HAP-1 (cell line): ENCODE measurements at places on chromosomes 4 and X.

DNA sequence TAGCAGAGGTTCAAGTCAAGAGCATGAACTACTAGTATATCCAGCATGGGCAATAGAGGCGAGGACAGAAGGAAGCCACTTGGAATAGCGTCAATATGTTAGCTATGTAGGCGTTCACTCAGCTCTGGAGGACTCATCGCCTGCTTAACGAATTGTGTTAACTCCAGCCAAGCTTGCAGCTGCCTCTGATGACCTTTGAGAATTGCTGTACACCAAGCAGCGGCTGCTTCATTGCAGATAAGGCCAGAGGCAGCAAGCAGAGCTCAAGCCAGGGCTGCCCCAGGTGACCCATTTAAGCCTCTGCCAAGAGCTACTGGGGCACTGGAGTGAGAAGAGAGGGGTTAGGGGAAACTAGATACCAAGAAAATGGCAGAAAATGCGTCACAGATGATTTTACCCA, 160.2 kb upstream of the IGFBP7 start:
- no peak for DNase-seq

DNA sequence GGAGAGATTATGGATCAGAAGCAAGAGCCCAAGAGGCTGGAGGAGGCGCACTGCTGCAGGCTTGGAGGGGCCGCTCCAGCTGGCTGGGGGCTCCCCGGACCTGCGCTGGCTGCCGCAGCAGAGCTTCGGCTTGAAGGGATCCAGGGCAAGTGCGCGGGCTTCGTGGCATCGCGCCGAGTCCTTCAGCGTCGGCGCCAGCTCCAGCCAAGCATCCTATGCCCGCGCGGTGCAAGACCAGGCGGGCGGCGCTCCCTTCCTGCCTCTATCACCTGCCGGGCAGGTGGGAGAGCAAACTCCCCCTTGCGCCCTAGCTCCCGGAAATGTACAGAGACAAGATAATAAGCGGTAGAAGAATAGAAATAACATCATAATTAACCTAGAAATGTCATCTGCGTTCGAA, 10.5 kb upstream of the UCP1 start:
- DNase-seq, result no peak

- DNase-seq, result no peak
Observed at GRCh38 chr4:140358281-140358680, 15.2 kb upstream of the SCOC start.

- peak; percentile 81 for DNase-seq
Observed at GRCh38 chrX:50779694-50780093, 34.3 kb downstream of the SHROOM4 start.

DNA sequence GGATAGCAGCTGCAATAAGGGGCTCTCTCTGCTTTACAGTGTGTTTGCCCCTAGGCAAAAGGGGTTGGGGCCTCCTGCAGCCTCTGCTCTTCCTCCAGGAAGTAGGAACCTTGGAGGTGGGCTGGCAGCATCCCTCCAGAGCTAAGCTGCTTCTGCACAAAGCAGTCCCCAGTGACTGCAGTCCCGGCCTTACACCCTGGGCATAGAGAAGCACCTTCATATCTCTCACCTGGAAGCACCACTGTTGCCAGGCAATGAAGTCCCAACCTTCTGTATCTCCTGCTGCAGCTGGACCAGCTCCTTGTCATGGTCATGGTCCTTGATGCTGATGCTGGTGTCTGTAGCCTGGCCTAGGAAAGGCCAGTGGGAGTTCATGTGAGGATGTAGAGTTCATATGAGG, 171.1 kb upstream of the TET2 start:
- no peak for DNase-seq

DNA sequence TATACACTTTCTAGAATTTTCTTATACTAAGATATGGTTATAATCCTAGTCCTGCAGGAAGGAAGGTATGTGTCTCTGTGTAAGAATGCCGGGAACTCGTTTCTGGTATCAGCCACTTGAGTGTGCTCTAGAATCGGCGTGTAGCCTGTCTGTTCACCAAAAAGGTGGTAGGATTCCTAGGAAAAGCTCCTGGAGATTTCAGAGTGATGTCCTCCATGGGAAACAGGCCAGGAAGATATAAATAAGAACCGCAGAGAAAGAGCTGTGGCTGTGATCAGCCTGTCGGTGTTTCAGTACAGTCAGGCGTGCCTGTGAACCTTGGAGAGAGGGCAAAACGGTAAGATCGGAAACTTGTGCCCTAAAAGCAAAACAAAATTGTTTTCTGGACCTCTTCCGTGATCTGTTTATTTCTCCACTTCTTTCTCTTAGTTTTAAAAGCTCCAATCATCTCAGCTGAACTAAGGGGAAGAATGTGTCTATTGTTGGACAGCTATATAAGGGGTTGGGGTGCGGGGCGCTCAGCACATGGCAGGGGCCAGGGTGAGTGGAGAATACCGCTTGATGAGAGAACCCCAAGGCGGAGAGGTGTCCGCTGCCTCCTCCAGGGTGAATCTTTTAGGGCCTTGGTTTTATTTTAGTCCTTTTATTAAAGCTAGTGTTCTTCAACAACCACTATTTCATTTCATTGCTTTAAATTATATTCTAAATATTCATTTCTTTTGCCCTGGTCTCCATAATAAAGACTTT, 303.8 kb upstream of the TENM3 start:
- no peak for DNase-seq

GRCh38 chr4:2305766-2306501, 44.0 kb upstream of the MXD4 start:
- DNase-seq, result no peak

DNA sequence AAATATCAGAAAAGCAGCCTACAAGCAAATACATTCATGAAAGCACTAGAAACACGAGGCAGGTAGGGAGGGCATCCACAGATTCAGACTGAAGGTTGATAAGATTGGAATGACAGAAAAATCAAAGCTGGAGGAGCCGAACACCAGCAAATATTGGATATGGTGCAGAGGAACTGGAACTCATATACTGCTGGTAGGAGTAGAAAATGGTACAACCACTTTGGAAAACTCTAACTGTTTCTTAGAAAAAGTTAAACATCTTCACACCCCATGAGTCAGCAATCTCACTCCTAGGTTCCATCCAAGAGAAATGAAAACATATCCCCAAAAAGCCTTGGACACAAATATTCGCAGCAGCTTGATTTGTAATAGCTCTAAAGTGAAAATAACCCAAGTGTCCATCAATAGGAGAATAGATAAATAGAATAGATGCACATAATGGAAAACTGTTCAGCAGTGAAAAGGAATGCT, 27.1 kb downstream of the CD99L2 start:
- no peak for DNase-seq

DNA sequence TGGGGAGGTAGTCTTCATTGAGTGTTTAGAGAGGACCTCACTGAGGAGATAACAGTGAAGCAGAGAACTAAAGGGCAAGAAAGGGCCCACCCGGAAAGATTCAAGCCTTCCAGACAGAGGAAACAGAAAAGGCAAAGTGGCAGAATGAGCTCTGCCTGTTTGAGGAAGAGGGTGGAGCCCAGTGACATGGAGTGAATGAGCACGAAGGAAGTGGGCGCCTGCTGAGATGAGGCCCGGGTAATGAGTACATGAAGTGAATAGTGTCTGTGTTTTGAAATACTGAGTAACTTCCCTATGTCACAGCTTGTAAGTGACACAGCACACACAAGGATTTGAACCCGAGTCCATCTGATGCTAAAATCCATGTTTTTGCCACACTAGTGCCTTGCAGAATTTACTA, 32.5 kb upstream of the TLR2 start:
- no peak for DNase-seq

- DNase-seq, result peak; percentile 88
Observed at GRCh38 chrX:95764972-95765451, 919.6 kb upstream of the DIAPH2 start.

DNA sequence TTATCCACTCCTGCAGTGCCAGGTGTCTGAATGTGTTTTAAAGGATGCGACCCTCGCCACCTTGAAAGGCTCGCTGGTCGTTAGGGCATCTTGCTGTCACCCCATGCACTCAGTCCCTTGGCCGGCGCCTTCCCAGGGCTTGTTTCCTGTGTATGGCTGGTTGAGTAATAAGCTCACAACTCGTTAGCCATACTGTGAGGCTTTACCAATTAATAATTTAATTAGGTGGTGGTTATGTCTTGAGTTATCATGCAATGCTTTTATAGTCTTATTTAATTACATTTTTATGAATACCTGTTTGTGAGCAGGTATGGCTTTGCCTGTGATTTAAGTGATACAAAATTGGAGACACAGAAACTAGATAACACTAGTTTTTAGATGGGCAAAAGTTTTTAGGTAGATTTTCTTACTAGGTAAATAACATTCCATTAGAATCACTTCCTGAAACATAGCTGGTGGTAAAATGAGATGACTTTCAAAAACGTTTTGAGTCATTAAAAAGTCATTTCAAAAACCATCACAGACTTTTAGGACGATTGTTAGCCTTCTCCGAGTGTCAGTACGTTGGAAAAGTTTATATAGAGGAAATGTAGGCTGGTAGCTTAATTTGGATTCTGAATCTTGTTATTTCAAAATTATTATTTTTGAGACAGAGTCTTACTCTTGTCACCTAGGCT, 18.2 kb downstream of the PTTG2 start:
- DNase-seq, result peak; percentile 39

DNA sequence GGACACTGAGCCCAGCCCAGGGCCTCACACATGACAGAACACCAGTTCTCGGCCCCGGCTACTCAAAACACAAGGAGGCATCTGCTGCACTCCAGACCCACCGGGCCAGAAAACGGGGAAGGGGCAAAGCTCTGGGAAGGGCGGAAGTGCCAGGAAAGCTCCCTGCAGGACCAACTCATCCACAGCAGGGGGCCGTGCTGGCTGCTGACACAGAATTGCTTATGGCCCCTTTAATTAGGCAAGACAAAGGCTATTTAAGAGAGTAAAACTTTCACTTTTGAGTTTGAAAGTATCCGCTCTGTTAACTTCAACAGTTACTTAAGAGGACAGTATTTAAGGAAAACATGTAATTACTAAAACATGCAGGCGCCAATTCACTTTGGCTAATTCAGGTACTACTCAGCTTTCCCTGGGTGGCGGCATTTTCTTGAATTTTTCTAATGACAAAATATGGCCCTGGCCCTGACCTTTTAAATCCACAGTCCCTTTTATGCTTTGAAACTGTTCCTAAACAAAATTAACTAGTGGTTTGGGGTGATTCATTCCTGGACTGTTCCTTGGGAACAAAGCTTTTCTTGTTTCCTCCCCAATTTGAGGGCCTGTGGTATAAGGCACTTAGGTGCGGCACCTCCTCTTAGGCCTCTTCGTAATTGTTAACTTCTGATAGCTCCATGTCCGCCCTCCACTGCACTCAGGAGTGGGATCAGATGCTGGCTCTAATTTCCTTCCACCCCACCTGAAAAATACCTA, 40.4 kb downstream of the NSG1 start:
- no peak for DNase-seq
